ENCODE measurements at places on chromosomes 5 and 9.

- DNase-seq, result peak; percentile 14
Observed at GRCh38 chr9:36092509-36093215, 43.9 kb upstream of the GLIPR2 start.

- no peak for DNase-seq
Observed at GRCh38 chr5:10018201-10019069, 231.3 kb downstream of the ATPSCKMT start.

DNA sequence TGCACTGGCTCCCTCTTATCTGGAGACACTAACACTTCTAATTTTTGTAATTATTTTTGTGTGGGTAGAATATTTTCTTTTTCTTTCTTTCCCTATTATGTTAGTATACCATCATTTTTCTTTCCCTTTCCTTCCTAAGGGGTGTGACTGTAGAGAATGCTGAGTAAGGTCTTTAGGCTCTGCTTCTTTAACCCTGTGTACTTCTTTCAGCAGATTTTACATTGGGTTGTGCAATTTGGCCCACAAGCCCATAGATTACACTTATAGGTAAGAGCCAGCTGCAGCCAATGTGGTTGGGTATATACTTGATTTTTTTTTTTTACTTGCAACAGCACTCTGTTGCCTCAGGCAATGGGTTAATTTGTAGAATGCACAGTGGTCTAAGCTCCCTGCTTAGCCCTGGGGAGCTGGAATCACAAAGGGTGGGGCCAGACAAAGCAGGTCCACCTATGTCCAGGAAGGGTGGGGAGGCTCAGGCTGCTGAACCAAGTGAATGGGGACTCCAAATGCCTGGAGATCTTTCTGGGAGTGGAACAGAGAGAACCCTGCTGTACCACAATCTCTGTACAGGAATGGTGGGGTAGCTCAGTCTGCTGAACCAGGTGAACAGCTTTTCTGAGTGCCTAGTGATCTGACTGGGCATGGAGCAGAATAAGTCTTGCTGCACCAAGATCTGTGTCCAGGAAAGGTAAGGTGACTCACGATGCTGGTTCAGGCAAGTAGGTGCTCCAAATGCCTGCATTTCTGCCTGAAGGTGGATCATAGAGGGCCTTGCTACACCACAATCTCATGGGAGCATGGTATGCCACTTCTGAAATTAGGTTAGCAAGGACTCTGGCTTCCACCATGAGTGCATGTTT is 64.9 kb downstream of the SLC25A46 start:
- no peak for DNase-seq

GRCh38 chr5:152638996-152639552 is 234.0 kb upstream of the NMUR2 start:
- DNase-seq, result no peak

DNA sequence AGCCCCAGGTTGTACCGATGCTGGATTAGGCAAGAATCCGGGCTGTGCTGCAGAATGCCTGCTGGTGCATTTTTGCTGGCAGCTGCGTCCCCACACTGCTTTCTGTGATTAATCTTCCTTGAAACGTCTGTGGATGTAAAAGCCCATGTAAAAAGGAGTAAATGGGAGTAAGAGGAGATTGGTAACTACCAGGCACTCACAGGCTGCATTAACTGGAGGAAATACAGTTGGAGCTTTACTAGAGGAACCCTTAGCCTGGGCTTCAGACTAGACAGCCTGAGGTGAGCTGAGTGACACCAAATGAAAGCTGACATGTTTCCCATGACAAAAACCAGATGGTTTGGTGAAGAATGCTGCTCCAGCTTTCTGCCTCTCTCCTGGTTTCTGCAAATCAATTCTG is 190.4 kb upstream of the GAS1 start:
- DNase-seq, result no peak

GRCh38 chr5:135129307-135129706 is 95.3 kb upstream of the PITX1 start:
- no peak for DNase-seq

DNA sequence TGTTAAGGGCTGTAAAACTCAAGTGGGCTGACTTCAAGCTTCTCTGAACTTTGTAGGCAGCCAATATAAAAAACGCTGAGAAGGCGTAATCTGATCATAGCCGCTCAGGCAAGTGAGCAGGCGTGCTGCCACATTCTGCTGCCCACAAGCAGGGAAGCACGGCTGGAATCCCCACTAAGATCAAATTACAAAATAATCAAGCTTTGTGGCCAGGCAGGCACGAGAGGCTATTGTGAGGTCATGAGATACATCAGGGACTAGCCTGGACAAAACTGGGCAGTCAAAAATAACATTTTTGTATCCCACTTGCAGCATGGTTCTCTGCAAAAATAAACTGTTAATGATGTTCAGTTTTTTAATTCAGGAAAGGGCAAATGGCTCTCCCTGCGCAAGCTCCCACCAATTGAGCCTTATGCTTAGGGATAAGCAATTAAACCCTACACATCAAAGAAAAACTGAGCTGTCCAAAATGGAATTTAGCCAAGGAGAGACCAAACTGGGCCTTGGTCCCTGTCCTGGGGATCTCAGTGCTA is 64.0 kb downstream of the POU5F2 start:
- DNase-seq, result no peak

- no peak for DNase-seq
Observed at GRCh38 chr9:71734950-71735349, 33.4 kb downstream of the CEMIP2 start.

GRCh38 chr5:127227881-127228280 is 62.7 kb upstream of the MEGF10 start:
- no peak for DNase-seq

DNA sequence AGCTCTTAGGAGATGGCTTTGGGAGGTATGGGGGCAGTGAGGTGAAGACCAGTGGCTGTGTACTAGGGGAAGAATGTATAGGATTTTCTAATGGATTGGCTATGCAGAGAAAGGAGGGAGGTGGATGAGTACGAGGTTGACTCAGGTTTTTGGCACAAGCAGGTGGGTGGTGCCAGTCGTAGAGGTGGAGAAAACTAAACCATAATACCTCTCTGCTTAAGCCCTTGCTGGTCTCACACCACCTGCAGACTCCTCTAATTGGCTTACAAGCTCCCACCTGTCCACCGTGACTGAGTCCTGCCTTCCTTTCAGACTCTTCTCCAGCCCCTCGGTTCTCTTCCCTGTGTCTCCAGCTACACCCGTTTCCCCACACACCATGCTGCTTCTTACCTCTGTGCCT is 521.7 kb upstream of the CLINT1 start:
- no peak for DNase-seq

DNA sequence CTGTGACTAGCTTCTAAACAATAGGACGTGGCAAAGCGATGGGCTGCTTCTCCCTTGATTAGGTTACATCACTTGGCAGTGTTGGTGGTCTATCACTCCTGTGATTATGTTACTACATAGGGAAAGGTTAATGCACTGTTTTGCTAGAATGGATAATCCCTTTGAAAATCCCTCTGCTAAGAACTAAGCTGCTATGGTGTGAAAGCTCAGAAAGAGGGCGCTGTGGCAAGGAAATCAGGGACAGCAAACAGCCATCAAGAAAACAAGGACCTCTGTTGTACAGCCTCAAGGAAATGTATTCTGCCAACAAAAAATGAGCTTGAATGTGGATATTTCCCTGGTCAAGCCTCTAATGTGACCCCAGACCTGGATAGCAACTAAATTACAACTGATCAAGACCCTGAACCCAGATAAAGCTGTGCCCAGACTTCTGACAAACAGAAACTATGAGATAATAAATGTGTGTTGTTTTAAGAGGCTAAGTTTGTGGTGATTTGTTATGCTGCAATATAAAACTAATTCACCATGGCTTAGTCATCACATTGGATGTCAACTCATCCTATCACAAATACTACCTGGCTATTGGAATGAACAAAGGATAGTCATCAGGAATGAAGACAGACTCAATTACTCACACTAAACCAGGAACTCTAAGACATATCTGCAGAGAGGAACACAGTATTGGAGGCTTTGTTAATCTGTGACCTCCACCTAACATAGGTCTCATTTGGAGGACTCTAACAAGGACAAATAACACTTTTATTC is 1215.9 kb downstream of the EFNA5 start:
- DNase-seq, result no peak

- no peak for DNase-seq
Observed at GRCh38 chr5:171541341-171541776, 121.9 kb downstream of the FGF18 start.

DNA sequence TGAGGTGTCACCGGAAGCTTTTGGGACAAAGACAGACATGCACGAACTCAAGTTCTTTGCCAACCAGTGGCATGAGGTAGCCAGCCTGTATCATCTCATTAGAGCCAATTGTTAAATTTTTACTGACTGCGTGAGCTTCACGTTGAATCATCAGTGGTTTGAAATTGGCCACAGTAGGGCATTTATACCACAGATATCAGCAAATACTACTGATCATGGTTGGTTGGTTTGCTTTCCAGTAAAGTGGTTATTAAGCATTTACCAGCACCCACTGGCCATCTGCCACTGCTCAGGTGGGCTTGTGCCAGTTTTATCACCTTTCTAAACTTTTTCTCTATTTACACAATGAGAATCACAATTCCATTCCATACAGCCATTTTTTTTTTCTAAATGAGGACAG is 28.4 kb upstream of the SHC3 start:
- DNase-seq, result no peak

DNA sequence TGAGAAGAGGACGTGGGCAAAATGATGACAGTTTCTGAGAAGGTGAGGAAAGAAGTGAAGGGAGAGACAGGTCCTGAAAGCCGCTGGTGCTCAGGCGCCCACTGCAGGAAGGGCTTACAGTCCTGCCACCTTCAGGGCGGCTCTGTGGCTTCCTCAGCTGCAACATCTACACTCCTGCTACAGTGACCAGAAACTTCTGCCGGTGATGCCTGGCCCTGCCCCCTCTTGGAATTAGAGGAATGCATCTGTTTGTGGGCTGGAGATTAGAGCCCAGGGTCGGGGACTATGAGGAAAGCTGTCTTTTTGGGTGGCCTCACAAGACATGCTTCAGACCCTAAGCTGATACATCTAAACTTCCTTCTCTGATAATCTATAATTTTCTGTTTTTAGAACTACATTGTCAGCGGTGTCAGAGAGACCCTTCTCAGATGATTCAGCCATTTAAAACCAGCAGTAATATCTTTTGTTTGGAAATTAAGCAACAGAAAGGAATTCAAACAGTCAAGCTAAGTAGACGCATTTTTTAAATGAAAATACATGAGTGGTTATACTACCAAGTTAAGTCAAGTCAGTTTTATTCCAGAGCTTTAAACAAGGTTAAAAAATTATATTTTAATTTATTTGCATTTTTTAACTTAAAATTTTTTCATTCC is 30.4 kb downstream of the PRDM6 start:
- no peak for DNase-seq

DNA sequence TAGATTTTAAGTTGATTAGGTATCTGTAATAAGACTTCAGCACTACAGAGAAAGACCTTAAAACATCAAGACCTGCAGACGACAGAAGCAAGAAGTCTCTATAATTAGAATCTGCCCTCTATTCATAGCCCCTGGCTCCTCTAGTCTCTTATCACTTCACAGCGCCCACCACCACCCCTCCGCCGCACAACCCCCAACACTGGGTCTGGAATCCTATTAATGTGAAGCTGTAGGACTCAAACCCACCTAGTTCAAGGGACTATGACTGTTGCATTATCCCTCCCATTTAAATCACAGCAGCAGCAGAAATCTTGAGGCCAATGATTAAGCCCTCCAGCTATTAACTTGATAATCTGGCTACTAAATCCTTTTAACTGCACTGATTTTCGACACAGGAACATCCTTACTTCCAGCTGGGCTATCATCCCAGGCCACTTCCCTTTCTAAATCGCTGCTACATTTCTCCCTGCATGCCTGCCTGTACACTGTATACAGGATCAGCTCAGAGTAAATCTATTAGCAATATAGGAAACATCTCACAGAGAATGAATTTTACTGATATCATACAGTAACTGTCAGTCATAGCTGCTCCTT is 159.5 kb upstream of the GRAMD2B start:
- no peak for DNase-seq

DNA sequence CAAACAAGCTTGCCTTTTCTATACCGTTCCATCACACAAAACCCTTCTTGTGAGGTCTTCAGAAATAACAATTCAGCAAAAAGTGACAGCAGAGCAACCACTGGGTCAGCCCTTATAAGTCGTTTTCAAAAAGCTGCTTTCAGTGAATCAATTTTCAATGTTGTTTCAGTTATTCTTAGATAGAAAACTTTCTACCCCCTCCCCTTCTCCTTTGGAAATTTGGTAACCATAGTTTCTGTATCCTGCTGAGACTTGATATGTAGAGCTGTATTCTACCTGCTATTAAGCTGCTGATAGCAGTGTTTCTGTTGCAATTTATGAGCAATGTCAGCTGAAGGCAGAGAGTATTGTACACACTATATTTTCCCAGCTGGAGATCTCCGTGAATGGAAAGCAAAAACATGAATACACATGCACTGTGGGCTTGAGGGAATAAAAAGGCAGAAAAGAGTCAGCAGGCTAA is 75.7 kb downstream of the ZNF608 start:
- DNase-seq, result no peak

- no peak for DNase-seq
Observed at GRCh38 chr9:91059713-91060112, 258.1 kb downstream of the SYK start.

- DNase-seq, result peak; percentile 40
Observed at GRCh38 chr5:43396762-43397304, 15.4 kb downstream of the CCL28 start.

GRCh38 chr5:111954516-111955395 is 197.8 kb upstream of the NREP start:
- no peak for DNase-seq

DNA sequence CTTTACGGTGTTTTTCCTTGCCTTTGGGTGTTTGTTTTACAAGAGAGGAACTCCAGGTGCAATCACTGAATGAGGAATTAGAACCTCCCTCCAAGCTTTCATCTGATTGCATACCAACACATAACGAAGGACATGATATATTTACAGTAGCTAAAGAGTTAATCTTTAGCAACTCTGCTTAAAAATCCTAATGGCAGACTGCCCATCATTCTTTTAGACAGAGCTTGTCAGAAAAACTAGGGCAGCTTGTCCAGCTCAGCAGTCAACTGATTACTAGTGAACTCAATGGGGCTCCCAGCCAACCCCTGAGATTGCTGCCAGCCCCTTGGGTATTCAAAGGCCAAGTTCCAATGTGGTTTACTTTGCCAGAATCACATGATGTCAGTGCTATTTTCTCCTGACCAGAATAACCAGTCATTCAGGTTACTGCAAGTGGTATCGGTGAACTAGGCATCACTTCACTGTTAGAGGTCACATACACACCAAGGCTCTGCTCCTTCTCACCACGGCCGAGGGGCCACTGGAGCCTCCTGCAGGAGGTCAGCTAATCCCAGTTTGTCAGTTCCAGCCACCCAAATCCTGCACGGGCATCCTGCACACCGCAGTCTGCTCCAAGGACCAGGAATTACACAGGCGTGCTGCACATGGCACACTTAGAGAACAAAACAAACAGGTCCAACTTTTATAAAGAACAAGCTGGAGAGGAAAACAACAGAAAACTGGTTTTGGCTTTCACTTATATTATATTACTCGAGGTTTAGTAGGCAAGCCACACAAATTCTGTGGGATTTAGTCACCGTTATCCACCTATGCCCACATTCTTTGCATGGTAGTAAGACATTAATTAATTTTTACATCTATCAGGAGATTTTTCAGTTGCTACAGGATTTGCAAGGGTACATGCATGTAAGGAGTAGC is 62.5 kb downstream of the NFIB start:
- no peak for DNase-seq
